Stimulated activated CD4-positive, alpha-beta T cell treated with anti-CD3 and anti-CD28 coated beads, Interleukin-1b, Interleukin-23, amount 100 ng/mL, for 1 hour (primary cell): ENCODE measurements at places on chromosomes 2 and 18.

- no peak for DNase-seq
Observed at GRCh38 chr2:113157118-113157896, 16.5 kb upstream of the PSD4 start.

DNA sequence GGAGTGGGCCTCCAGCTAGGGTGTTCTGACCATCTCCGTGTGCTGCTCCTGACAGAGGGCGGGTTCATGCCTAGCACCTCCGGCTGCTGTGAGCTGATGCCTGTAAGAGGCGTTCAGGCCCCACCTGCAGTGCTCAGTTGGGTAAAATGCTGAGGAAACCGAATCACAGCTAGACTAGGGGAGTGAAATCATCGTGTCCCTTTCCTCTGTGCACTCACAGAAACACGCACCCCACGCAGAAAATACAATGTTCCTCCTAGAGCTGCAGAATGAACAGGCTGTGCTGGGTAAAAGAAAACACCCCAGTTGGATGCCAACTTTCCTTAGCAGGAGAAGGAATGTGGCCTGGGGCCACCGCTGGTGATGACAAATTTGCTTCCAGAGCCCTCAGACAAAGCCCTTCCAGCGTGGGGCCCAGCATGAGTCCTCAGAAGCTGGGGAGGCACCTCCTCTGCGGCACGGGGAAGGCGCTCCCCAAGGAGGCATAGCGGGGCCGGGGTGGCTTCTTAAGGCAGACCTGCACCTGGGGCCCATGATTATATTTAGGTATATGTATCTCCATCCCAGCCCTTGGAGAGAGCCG, 16.3 kb upstream of the ARHGEF4 start:
- no peak for DNase-seq

- no peak for DNase-seq
Observed at GRCh38 chr2:22683914-22684313, 701.1 kb upstream of the KLHL29 start.

GRCh38 chr2:72131916-72132841, 15.5 kb downstream of the CYP26B1 start:
- DNase-seq = no peak

DNA sequence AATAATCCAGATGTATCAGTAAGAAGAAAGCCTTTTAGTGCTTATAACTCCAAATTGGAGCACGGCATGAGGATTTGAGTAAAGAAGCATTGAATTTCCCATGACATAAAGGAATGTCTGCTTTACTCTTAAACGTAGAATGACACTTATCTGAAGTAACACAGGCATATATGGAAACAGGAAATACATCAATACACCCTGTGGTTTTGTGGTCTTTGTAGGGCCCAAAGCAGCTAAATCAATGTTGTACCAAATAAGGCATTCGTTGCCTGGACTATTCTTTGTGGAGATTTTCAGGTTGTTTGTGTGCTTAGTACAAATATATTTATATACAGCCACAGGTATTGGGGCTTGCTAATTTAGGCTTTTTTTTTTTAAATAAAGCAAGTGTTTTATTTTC, 660.5 kb downstream of the LRRTM4 start:
- no peak for DNase-seq

- DNase-seq = no peak
Observed at GRCh38 chr2:127165539-127165935, 54.6 kb downstream of the CYP27C1 start.

- no peak for DNase-seq
Observed at GRCh38 chr2:63463142-63463541, 125.1 kb downstream of the WDPCP start.

- no peak for DNase-seq
Observed at GRCh38 chr18:78352910-78353309, 626.7 kb upstream of the SALL3 start.

DNA sequence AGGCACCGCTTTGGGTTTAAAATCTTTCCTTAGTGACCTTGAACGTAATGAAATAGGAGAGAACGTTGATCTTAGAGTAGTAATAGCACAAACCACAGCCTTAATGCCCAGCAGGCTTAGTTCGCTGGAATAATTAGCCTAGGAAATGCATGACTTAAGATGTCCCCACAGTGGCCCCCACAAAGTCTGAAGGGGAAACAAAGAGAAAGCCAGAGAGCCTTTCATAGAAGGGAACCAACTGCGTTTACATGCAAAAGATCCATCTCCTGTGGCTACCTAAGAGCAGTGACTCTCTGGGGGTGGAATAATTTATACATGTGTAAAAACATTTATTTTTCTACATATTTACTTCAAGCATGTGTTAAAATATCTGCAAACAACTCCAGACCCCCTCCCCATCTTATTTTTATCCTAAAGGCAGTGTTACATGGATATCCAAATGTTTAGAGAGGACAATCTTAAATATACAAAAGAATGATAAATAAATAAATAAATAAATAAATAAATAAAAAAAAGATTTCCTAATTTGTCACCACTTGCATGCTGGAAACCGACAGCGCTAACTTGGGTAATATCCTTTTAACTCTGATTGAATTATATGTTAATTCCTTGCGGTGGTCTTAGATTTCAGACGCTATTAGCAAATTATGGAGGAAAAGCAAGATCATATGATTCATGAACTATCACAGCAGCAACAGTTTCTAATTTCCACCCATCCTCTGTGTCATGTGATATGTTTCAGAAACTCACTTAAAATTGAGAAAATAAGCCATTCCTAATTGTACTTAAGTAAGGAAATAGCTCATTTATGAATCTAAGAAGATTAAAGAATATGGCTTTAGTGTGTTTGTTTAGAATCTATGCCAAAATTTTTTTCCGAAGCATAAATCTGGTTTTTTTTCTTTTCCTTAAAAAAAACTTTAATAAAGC, 23.4 kb upstream of the CYP1B1 start:
- DNase-seq = no peak

GRCh38 chr18:55422456-55423180, 165.4 kb downstream of the TCF4 start:
- no peak for DNase-seq

- no peak for DNase-seq
Observed at GRCh38 chr2:1498176-1498575, 84.9 kb downstream of the TPO start.

- no peak for DNase-seq
Observed at GRCh38 chr18:8615397-8616027, 6.3 kb downstream of the RAB12 start.

DNA sequence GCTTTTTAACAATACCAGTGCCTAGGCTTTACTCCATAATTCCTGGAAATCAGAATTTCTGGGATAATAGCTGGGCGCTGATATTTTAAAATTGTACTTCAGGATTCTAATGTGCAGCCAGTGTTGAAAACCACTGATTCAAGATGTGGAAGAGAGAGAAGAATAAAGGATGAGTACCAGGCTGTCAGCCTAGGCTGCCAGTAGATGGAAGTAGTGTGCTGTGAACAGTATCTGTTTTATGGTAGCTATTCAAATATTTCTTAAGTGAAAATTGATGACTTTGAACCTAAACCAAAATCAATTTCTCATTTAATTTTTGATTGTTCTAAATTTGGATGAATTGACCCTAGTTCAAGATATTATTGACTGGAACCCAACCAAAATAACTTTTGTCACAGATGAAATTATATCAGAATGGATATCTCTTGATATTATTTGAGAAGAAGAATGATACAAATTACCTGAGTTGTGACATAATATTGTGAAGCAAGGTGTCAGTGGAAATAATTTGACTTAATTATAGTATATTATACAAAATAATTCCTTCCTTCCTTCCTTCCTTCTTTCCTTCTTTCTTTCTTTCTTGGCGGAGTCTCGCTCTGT, 88.0 kb downstream of the COMMD1 start:
- DNase-seq = no peak

DNA sequence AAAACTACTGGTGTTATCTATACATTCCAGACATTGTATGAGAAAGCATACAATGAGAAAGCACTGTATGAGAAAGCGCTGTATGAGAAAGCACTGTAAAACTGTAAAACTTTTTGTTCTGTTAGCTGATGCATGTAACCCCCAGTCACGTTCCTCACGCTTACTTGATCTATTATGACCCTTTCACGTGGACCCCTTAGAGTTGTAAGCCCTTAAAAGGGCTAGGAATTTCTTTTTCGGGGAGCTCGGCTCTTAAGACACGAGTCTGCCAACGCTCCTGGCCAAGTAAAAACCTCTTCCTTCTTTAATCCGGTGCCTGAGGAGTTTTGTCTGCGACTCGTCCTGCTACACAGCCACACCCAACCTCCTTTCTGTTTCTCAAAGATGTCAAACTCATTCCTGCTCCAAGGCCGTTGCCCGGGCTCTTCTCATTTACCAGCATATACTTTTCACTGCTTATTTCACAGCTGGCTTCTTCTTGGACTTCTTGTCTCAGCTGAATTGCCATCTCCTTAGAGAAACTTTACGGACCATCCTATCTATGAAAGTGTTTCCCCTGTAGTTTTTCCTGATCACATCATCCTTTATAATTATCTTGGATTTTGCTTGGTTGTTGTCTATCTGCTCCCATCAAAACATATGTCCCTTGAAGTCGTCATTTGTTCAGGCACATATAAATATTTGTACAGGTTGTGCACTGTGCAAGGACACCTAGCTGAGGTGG, 29.8 kb upstream of the YES1 start:
- DNase-seq = no peak

GRCh38 chr2:221465776-221466175, 106.3 kb downstream of the EPHA4 start:
- no peak for DNase-seq

DNA sequence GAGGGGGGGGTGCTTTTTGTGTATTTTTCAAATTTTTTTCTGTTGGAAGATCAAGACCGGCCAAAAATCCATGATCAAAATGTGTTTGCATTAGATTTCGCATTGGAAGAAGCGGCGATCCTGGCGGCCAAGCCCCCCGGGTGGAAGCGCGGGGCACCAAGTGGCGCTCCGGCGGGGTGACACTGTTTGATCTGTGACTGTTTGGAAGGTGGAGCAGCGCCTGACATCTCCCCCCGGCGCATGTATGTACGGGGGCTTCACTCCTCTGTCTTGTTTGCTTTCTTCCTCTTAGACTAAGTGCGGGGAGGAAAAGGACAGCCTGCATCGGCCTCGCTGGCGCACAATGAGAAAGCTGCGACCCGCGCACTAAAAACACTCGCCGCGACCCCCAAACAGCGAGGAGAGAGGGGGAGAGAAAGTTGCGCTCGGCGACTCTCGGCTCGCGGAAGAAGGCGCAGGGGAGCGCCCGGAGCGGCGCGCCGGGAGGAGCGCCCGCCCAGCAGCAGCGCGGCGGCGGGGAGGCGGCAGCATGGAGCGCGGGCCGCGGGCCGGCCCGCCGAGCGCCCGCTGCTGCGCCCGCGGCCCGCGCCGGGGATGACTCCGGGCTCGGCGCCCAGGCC, 515 bp downstream of the TSHZ1 start:
- DNase-seq = no peak

DNA sequence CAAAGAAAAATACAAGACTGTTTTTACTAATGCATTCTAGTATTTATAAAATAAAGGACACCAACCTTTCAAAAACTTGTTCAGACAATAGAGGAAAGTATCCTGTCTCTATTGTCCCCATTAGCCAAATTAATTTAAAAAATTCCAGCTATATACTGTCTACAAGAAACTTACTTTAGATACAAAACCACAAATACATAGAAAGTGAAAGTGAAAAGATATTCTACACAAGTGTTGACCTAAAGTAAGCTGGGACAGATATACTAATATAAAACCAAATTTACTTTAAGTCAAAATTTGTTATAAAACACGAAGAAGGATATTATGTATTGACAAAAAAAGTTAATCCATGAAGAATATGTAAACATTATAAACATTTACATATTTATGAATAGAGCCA, 893.3 kb upstream of the TMEFF2 start:
- DNase-seq = no peak

- DNase-seq = no peak
Observed at GRCh38 chr2:232377319-232377718, 1.2 kb upstream of the ALPP start.

DNA sequence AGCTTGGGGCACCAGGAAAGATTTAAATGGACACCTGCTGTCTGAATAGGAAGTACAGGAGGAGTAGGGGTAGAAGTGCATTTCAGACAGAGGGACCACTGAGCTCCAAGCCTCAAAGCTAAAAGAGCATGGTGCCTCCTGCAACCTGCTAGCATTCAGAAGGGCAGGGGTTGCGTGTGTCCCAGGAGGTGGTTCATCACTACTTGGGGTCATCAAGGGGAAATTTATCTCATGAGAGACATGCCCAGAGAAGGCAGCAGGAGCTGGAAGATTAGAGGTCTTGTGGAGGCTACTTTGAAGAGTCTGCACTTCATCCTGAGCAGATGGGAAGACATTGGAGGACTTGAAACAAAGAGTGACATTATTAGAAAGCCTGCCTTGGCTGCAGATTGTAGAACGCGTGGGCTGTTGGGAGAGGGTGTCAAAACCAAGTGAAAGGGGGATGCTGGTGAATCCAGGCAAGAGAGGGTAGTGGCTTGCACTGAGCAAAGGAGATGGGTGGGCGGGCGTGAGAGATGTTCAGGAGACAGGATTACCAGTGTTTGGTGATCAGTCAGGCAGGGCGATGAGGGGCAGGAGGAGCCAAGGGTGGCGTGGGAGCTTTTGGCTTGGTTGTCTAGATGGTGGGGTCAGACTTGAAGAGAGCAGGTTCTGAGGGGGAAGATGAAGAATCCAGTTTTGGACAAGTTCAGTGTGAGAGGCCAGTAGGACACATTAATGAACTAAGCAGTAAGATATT, 154.0 kb downstream of the DYSF start:
- DNase-seq = no peak

- no peak for DNase-seq
Observed at GRCh38 chr2:118654945-118655344, 192.5 kb downstream of the EN1 start.

DNA sequence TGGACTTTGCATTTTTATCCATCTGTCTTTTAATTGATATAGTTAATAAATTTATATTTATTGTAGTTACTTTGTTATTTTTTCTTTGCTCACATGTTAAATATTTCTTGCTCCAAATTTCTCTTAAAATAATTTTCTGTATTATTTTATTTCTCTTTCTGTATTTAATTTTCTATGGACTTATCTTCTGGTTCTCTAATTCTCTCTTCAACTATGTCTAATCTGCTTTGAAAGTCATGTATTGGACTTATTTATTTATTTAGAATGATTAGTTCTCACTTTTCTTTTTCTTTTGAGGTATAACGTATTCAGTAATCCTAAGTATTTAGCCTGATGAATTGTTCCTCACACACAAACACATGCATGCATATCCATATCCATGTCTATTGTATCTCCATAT, 53.1 kb downstream of the ASB1 start:
- DNase-seq = no peak

GRCh38 chr2:138752197-138752956, 27.8 kb downstream of the NXPH2 start:
- DNase-seq = no peak

GRCh38 chr2:195610717-195611116, 46.3 kb upstream of the SLC39A10 start:
- DNase-seq = no peak

DNA sequence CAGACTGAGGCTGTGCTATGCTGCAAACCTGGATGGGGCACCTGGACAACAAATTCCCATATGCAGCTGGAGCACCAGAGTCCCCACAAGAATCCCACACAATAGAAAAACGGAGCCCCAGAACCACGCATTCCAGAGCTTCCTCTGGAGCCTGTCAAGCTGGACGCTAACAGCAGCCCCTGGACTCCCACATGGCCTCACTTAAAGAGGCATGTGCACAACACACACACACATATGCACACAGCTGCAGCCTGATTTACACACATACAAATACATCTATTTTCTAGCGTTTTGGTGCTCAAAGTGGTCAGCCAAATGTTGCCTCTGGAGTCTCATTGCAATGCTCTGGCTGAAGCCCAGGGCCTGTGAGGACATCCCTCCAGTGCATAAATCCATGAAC, 632.7 kb upstream of the ID2 start:
- no peak for DNase-seq
